ENCODE measurements at places on chromosomes 5 and 9.

DNA sequence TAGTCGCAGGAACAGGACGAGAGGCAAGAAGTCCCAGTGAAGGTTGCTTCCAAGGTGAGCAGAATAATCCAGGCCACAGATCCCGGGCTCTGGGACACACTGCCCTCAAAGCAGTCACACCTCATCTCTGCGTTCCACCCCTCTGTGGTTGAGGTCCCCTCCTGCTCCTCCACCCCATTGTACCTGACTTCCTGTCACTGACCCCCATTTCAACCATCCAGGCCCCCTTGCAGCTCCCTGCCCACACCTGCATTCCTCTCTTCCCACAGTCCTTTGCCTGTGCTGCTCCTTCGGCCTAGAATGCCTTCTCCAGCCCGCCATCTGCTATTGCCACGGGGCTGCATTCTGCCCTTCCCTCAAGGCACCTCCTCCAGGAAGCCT lies 73.5 kb downstream of the PAX5 start:
- DNase-seq, result no peak

DNA sequence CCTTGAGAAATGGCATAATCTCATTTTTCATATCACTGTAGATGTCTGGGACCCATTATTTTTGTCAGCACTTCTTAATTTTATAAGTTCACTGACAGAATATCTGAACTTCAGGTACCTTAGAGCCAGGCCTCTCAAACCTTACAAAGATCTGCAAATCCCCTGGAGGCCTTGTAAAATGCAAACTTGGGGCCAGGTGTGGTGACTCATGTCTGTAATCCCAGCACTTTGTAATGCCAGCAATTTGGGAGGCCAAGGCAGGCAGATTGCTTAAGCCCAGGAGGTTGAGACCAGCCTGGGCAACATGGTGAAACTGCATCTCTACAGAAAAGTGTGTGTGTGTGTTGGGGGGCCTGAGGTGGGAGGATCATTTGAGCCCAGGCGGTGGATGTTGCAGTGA lies 30.8 kb downstream of the RASGRF2 start:
- no peak for DNase-seq

DNA sequence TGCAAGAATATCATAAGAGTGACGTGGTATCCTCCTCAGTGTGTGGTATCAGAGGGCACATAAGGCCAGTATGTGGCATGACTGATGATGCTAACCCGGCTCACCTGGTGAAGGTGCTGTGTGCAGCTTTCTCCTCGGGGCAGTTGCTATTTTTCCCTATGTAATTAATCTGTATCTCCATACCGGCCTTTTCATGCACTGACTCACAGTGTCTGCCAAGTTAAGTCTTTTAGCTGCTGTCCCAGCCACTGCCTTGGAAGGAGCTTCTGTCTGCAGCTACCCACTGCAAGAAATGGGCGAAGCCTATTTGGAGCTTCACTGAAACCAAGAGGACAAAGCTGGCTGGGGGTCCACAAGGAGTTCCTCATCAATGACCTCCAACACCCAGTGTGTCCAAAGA lies 46.0 kb downstream of the NXNL2 start:
- no peak for DNase-seq

GRCh38 chr5:107324809-107325208 lies 345.9 kb downstream of the EFNA5 start:
- no peak for DNase-seq

DNA sequence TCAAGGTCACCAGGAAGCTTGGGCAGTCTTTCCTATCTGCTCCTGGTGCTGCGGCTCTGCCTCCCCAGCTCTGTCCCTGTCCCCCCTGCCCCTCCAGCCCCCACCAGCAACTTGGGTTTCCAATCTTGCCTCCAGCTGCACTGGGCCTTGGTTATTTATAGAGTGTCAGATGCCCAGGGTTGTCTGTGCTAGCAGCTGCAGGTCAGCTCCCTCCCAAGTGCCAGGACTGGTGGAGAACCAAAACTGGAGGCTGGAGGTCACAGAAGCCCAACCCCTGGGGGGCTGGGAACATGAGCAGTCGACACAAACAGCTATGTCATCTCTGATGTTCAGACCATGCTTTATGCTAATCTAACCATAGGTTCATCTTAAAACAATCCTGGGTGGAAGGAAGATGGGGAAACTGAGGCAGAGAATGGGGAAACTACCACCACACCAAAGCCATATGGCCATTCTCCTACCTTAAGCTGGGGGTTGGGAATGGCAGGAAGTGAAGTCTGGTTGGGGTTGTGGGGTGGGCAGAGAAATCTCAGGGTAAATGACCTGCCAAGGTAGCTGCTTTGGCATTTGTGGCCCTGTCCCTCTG lies 1.7 kb downstream of the TPM2 start:
- no peak for DNase-seq
